ENCODE measurements at places on chromosomes 3 and 15.
A peak's percentile ranks its signal among the peaks of the same experiment; 100 is the strongest.

GRCh38 chr3:41274944-41275668 is 75.8 kb downstream of the CTNNB1 start:
- peak; percentile 80 for DNase-seq

DNA sequence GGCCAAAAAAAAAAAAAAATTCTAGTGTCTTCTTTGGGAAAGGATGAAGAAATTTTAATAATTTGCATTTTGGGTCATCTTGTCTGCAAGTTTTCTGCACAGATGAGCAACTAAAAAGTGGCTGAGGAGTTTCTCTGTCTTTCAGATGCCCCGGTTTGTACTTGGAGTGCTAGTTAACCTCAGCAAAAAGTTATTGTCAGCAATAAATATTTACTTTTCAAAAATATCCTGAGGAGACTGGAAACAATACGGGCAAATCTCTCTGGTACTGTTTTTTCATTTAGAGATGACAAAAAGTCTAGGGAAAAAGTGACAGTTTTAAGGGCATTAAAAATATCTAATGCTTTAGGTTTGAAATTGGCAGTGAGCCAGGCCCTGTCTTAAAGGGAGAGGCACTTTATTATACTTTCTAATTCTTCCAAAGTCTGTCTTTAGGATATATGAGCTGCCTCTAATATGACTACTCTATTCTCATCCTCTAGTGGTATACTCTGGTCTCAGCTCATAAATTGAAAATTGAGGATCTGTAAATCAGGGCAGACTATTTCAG is 436.0 kb upstream of the NR2F2 start:
- DNase-seq: peak; percentile 22

DNA sequence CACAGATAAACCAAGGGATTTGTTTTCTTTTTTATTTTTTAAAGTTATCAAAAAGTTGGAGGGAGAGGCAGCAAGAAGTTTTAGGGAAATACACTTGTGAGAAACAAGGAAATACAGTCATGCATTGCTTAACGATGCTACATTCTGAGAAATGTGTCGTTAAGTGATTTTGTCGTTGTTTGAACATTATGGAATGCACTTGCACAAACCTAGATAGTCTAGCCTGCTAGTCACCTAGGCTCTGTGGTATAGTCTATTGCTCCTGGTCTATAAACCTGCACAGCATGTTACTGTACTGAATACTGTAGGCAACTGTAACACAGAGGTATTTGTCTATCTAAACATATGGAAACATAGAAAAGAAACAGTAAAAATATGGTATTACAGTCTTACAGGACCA is 2.0 kb upstream of the NFKBIZ start:
- DNase-seq: peak; percentile 32

GRCh38 chr15:96702589-96702988 is 372.1 kb downstream of the NR2F2 start:
- no peak for DNase-seq

DNA sequence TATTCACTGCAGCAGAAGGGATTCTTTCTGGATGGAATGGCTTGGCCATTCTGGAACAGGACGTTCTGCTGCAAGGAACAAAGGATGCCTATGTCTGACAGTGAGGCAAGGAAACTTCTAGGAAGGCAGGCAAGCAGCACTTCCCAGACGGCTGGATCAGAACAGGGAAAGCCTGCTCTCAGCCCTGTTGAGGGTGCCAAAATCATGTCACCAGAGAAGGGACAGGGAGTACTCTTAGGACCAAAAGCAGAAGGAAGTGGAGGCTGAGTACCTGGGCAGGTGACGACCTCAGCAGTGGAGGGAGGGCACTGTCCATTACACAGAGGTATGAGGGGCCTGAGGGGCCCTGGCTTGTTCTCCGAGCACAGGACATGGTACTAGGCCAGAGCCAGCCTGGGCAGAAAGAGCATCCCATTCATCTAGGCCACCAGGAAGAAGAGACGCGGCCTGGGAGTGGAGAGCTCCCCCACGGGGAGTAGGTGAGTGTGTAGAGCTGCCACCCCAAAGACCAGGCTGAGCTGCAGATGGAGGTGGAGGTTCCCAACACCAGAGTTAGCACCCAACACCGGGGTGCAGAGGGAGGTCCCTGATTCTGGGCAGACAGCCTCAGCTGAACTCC is 9.6 kb downstream of the KLF15 start:
- DNase-seq: no peak

GRCh38 chr3:119356646-119357045 is 62.5 kb downstream of the ARHGAP31 start:
- DNase-seq: peak; percentile 26

DNA sequence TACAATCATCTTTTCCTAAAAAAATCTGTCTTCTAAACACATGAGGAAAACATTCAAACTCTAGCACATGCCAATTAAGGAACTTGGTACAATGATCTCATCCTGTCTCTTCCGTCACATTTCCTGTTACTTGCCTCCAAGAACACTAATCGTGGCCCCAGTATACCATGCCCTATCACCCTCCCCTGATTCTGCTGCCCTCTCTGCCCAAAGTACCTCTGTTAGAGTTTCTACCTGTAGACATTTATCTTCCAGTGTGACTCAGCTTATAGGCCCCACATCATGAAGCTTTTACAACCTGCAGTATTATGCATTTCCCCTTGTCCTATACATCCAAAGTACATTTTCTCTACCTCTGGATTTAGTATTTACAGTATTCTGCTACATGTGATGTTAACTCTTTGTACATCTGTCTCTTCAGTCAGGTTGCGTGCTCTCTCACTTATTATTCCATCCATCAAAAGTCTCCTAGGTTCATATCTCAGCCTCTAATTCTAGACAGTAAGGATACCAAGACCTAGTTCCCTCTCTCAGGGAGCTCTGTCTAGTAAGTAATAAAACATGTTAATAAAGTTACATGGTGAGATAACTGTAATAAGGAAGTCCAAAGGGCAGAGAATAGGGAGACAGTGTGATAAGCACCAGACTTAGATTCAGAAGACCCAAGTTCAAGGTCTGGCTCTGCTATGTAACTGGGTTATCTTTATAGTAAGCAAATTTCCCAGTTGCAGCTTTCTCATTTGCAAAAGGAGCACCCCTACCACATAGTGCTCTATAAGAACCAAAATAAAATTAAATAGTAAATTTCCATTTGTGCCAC is 8.9 kb upstream of the SEMA6D start:
- no peak for DNase-seq

Data from HCEC 1CT (cell line).